H1 (cell line): ENCODE measurements at places on chromosomes 7 and 10.
A peak's percentile ranks its signal among the peaks of the same experiment; 100 is the strongest.

DNA sequence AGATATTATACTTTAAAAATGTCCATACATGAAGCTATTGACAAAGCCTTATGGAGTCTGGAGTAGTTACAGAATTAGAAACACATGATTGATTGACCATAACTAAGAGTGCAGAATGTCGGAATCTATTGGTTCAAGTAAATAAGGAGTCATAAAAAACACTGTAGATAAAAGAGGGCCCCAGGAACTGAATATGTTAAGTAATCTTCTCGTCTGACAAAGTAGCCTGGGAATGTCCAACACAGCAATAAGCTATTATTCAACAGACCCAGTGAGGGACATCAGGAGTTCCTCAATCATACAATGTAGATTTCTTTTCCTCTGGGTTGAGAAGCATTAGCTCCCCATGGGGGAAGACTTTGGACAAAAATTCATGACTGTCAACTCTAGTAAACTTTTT, 782.0 kb downstream of the SUGCT start:
- no peak for DNase-seq

- DNase-seq, result no peak
These were observed 24.0 kb downstream of the TMEM176A start for GRCh38 chr7:150824379-150825177.

DNA sequence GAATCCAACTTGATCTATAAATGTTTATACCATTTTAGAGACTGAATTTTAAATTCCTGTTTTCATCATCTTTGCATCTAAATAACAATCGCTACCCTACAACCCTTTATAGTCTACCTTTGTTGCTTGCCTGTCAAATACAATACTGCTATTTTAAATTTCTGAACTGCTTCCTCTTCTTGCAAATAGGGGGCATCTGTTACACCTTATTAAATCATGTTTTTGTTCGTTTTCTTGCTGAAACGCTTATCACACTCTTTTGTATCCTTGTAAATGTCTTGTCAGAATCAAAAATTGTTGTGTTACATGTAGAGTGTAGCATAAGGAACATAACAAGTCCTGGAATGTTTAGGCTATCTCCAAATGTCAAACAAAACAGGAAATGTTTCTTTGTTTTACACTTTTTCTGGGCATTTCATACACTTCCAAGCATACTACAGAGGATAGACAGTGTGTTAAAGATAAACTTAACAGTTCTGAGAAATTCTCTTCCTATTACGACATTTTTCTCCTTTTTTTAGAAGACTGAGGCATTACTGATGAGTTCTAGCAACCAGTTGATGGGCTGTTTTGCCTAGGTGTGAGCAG, 281.3 kb downstream of the GPR158 start:
- DNase-seq, result no peak

DNA sequence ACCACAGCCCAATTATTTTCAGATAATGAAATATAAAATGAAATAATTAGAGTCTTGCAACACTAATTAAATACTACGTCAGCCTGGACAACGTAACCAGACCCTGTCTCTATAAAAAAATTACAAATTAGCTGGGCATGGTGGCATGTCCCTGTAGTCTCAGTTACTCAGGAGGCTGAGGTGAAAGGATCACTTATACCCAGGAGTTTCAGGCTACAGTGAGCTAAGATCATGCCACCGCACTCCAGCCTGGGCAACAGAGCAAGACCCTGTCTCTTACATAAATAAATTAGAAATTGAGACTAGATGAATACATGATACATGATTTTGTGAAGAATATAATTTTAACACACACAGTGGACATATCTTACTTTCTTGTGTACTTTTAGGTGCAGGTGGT, 18.4 kb downstream of the TIAL1 start:
- no peak for DNase-seq

GRCh38 chr10:99777918-99778714, 4.3 kb upstream of the ABCC2 start:
- no peak for DNase-seq

DNA sequence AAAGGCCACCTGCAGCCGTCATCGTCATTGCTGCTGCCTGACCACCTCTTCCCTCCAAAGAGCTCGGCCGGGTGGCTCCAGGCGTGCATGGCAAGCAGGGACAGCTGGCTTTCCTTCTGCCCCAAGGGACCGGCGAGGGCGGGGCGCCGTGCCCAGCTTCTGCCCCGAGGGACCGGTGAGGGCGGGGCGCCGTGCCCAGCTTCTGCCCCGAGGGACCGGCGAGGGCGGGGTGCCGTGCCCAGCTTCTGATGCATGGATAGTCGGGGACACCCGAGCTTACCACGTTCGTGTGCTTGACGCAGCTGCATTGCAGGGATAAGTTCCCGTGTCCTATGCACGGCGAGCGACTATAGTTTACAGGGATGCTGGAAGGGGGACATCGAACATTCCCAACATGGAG, 27.0 kb downstream of the CFAP46 start:
- DNase-seq, result no peak

DNA sequence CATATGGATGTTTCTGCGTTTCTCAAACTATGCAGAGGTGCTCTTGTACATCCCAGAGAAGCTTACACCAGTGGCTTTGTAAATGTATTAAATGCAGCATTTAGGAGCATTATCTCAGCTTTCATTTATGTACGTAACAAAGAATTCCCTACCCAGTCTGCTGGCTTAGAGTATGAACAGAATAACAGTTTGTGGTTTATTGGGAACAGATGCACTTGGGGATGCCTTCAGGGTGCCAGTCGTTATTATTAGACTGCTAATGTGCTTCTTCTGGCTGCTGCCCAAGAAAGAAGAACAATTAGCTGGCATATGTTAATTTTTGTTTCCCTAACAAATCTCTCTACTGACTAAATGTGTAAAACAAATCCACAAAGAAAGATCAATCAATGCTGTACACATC, 241.9 kb downstream of the FOXP2 start:
- DNase-seq, result no peak

- no peak for DNase-seq
These were observed 4.1 kb upstream of the VSIR start for GRCh38 chr10:71777213-71777985.

DNA sequence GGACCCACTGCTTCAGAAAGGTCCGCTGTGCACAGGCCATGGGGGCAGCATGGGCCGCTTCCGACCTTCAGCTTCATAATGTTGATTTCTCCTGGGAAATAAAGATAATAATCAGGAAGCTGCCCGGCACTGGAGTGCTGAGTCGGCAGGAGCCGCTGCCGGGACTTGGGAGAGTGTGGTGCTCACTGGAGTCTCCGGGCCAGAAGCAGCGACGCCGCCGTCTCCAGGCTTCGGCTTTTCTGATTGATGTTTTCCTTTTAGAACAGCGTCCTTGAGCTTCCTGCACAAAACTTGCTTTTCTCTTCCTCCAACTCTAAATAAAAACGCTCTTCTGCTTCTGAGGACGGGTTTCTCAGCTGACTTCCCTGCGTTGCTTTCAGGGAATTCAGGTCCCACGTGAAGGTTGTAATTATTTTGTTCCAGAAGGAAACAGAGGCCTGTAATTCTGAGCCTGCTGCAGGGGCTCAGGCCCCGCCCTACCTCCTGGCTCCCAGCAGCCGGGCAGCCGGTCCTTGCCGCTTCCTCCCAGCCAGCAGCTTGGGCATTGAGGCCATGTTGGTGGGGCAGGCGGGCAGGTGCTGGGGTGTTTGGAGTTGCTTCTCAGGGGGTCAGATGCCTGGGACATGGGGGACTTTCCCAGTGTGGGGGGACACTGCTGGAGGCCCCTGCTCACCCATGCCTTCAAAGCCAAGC, 14.7 kb downstream of the PWWP2B start:
- no peak for DNase-seq

DNA sequence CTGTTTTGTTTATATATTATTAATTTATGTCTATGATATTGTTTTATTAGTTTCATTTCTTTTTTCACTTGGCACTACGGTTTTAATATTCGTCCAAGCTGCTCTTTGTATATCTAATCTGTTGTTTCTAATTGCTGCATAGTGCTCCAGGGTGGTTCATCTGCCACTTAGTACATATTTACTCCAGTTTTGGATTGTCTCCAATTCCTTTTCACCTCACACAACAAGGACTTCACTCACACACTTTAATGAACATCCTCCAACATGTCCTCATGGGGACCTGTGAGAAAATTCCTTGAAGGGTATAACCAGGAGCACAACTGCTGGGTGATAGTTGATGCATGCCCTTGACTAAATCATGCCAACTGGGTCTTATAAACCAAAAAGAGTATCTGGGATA, 14.1 kb upstream of the NOC3L start:
- no peak for DNase-seq

- peak; percentile 53 for DNase-seq
These were observed 6.1 kb downstream of the NPY start for GRCh38 chr7:24290004-24290641.

GRCh38 chr10:4429571-4429970, 396.4 kb upstream of the AKR1E2 start:
- DNase-seq, result no peak

- no peak for DNase-seq
These were observed 50.5 kb downstream of the STK32C start for GRCh38 chr10:132257271-132257670.

DNA sequence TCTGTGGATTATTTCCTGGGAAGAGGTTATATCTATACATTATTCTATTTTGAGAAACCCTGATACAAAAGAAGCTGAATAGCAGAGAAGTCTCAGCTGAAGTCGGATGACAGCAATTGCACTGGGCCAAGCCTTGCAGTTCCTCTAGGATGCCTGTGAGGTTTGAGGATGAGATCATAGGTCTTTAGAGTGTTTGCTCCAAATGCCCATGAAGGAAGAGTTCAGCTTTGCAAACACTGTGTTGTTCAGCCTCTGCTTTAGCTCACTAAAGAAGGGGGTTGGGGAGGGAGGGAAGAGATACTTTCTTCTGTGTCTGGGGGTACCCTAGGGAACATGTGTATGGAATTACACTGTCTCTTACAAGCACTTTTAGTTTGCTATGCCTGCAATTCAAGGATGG, 282.5 kb upstream of the NRP1 start:
- no peak for DNase-seq

DNA sequence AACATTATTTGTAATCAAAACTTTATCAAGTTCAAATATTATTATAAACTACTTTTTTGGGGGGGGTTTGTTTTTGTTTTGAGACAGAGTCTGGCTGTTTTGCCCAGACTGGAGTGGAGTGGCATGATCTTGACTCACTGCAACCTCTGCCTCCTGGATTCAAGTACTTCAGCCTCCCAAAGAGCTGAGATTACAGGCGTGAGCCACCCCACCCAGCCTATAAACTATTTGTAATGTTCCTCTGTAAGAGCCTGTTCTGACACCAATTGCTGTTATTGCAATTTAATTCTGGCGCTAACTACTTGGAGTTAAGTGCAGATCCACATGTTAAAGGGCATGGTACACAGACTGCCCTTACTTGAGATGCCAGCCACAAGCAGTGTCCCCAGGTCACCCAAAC, 478.1 kb upstream of the NRP1 start:
- no peak for DNase-seq

DNA sequence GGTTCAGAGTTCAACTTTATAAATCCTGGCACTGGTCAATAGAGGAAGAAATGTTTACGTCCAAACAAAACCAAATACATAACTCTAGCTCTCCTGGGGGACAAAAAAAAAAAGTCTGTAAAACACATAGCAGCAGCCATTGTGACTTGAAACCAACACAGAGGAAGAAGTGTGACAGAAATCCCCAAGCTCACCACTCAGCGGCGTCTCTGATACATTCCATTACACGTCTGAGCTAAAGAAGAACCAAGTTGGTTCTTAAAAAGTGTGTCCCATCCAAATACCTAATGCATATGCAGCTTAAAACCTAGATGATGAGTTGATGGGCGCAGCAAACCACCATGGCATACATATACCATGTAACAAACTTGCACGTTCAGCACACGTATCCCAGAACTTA, 58.3 kb upstream of the NANOS1 start:
- DNase-seq, result no peak

DNA sequence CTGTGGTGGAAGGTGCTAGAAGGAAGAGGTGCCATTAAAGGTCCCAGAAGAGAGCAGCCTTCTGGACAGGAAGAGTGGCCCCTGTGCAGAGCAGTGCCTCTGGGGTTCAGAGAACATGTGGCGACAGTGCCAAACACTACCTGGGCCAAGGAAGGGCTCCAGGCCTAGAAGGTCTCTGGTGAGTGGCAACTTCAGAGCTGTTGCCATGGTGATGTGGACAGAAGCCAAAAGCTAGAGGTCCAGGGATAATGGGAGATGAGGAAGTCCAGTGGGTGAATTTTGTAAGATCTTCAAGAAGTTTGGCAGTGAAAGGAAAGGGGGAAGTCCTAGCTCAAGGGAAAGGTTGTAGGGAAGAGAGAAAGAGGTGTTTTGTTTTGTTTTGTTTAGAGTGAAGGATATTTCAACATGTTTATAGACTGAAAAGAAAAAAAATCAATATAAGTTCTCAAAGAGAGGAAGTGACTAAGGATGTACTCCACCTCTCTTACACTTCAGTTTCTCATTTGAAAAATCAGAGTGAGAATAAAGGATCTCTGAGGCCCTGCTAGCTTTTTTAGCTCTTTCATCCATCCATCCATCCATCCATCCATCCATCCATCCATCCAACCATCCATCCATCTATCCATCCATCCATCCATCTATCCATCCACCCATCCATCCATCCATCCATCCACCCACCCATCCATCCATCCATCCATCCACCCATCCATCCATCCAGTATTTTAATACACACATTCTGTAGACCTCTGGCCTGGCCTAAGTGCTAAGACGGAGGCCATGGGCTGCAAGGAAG, 77.1 kb upstream of the DUSP5 start:
- DNase-seq, result no peak

DNA sequence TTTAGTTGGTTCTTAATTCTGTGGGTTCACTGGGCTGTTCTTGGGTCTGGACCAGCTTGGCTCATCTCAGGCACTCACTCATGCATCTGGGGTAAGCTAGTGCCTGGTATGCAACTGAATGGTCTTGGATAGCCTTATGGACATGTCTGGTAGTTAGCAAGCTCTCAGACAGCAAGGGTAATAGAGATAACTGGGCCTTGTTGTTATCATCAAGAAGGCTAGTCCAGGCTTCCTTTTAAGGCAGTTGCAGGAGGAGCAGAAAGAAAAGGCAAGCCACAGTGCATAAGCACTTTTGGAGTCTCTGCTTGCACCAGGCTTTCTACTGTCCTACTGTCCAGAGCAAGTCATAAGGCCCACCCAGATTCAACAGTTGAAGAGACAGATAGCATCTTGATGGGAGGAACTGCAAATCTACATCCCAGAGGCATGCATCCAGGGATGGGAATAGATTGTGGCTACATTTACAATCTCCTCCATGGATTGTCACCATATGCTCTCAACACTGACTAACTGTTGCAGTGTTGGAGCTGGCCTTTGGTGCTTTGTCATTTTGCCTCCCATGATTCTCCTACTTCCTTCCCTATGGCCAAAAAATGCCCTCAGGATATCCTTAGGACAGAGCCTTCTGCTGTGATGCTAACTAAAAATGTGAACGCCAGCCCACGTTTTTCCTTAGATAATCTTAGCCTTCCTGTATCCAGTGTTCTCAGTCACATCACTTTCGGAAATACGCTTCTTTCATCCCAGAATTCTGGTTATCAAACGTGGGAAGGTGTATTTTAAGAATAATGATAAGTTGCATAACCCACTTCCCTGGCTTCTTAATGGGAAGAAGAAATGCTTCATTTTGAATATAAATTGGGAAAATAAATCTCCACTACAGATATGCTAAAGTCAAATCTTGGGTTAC, 3.6 kb downstream of the GIMAP4 start:
- DNase-seq, result no peak

GRCh38 chr7:122935620-122936019, 49.4 kb upstream of the CADPS2 start:
- no peak for DNase-seq
